ENCODE measurements at places on chromosomes 4 and X. TPM values are rescaled to one million over a fixed set of nuclear protein-coding genes. Genes with fewer than 3 reads are reported as not detected.

The NIPAL1 gene
- total RNA-seq = 1.0 TPM

The CD99L2 gene
- total RNA-seq = 11.7 TPM

The CLTRN gene
- total RNA-seq = 0.38 TPM

The TLR3 gene
- not detected for total RNA-seq

The AR gene
- total RNA-seq = not detected

The TRPC3 gene
- total RNA-seq = 2.0 TPM

Data from activated naive CD4-positive, alpha-beta T cell treated with anti-CD3 and anti-CD28 coated beads for 36 hours (primary cell).